Activated CD4-positive, CD25-positive, alpha-beta regulatory T cell treated with anti-CD3 and anti-CD28 coated beads, Interleukin-2, amount 50 U/mL, for 72 hours (primary cell): ENCODE measurements at places on chromosomes 5 and 9.

GRCh38 chr9:3875361-3876132, 349.7 kb upstream of the RFX3 start:
- no peak for DNase-seq

- DNase-seq = no peak
Measured at GRCh38 chr9:5899292-5899691, 8.6 kb downstream of the MLANA start.

DNA sequence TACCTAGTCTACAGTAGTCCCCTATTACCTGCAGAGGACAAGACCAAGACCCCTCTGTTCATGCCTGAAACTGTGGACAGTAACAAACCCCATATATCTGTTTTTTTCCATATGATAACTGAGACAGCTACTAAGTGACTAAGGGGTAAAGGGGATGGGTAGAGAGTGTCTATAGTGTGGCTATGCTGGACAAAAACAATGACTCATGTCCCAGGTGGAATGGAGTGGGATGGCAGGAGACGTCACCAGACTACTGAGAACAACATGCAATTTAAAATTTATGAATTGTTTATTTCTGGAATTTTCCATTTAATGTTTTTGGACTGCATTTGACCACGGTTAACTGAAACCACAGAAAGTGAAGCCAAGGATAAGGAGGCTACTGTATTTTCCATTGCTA, 171.8 kb downstream of the AGTPBP1 start:
- DNase-seq = no peak

DNA sequence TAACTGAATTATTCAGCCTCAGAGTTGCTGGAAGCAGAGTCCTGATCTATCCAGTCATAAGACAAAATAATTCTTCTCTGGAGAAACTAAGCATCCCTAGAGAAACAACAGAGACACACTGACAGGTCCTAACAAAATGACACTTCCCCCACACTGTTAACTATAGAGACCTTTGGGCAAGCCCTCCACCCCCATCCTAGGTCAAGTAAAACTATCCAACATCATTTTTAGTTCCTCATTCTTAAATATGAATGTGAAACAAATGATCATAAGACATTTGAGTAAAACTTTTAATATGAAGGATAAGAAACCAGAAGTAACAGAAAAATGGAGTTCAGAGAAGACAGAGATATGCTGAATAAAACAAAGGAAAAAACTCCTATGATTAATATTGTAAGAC, 30.9 kb downstream of the CNTLN start:
- DNase-seq = no peak

DNA sequence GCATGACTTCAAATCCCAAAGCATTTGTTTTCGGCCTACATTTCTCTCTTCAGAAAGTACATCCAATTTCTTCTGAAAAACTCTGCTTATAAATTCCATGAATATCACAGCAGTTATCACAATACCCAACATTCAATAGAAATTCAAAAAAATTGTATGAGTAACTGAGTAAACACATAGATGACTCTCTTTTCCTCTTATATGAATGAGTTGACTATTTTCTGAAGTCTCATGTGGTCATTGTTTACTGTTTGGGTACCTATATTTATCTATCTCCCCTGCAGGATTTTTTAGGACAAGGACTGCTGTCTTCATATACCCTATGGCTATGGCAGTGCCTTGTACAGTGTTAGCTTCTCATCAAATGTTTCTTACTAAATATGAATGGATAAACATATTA, 157.1 kb downstream of the HTR1A start:
- no peak for DNase-seq

GRCh38 chr9:124423155-124423554, 7.9 kb upstream of the PSMB7 start:
- DNase-seq = no peak

DNA sequence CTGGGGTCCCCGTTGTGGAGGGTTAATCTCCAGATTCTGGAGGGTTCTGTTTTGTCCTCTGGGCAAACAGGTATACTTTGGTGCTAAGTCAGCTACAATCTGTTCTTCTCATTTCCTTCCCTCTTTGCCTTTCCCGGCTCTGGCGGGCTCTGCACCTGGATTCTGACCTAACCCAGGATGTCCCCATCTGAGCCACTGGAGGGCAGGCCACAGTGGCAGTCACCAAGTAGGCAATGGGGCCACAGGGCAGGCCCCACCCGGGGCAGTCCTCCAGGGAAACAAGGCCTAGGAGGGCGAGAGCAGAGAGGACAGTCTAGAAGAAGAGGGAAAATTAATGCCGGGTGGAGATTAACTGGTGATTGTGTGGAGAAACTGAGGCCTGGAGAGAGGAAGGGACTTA, 40.4 kb upstream of the HRH2 start:
- no peak for DNase-seq

DNA sequence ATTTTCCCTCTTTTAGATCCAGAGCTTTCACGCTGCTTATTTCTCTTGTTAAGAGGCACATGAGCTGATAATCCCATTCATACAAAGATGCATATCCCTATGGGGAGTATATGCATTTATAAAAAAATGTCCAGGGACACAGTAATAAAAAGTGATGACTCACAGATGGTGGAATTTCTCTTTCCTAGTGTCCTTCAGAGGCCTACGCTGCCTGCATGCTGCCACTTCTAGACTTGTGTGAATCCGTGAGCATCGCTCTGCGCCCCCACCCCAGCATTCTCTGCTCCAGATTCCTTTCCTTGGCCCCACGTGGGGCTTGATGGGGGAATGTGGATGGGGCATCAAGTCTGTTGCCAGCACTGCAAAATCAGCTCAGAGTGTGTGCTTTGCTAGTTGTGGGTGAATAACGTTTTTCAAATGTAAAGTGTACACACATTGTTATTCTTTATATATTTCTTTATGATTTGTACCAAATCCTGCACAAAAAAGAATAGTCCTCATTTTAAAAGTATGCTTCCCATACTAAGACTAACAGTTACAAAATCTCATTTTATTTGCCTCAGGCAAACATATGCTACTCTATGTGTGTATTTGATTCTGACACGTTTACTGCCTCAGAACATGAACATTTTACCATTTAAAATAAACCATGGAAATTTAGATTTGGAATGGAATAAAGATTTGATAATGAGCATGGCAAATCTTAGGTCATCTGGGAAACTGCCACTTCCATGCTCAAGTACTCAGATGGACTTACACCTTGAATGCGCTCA, 22.4 kb upstream of the RASGRF2 start:
- no peak for DNase-seq

- DNase-seq = no peak
Measured at GRCh38 chr9:88998503-88998902, 7.2 kb downstream of the S1PR3 start.

DNA sequence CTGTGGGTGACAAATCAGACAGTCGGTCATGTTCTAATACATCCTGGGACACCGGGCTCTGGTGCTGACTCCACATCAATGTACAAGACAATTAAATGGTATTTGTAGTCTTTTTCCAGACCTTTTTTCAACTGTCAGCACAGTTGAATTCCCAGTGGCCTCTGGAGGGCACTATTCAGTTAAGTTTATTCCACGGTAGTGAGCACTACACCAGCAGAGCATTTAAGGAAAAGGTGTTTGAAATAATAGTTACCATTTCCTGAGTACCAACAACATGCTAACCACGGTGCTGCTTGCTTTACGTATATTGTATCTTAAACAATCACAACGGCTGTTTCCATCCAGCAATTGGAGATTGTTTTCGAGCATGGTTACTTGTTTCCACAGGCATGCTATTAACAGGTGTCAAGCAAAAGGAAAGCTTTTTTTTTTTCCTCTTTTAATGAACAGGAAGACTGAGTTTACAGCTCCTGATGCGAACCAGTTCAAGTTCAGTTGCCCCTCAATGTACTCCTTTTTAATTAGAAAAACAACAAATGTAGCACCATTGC, 186.7 kb downstream of the PDZD2 start:
- no peak for DNase-seq

DNA sequence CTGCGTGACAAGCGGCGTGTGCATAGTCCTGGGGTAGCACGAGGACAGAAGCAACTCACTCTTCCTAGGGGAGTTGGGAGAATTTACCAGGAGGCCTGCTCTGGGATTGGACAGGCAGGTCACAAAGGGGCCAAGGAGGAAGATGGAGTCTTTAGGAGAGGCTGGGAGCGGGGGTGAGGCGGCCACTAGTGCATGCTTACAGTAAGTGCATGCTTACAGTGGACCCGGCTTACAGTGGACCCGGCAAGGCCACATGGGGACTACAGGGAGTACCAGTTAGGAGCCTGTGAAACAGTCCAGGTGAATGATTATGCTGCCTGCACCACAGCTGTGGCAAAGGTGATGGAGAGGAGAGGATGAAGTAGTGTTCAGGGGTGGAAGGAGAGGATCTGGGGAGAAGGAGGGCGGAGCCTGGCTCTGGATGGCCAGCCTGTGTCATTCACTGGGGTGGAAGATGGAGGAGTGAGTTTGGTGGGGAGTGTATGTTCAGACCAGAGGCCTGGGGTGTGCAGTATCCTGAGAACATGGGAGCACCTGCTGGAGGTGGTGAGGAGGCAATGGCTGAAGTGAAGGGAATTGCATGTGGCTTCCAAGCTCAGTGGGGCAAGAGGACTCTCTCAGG, 78.7 kb downstream of the CRB2 start:
- DNase-seq = no peak

GRCh38 chr5:83595217-83595616, 123.7 kb downstream of the VCAN start:
- DNase-seq = no peak

DNA sequence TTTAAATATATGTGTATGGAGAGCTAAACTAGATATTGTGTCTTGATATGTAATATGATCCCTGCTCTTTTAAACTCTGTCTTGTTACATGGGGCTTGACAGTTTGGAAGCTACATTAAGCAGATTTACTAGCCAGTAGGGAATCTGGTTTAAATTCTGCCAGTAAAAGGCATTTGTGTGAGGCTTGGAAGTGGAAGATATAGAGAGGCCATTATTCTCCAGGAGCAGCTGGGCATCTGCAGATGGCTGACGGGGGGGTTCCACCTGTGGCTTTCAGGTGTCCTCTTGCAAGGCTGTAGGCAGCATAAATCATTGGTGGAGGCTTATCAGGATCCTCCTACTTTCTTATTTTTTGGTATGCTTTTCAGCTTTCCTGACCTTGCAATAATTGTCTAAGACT, 179.1 kb upstream of the FBXL7 start:
- DNase-seq = no peak
